Activated effector memory CD4-positive, alpha-beta T cell treated with anti-CD3 and anti-CD28 coated beads, Interleukin-2, amount 50 U/mL, for 16 hours (primary cell): ENCODE measurements at places on chromosomes 5 and 9.

DNA sequence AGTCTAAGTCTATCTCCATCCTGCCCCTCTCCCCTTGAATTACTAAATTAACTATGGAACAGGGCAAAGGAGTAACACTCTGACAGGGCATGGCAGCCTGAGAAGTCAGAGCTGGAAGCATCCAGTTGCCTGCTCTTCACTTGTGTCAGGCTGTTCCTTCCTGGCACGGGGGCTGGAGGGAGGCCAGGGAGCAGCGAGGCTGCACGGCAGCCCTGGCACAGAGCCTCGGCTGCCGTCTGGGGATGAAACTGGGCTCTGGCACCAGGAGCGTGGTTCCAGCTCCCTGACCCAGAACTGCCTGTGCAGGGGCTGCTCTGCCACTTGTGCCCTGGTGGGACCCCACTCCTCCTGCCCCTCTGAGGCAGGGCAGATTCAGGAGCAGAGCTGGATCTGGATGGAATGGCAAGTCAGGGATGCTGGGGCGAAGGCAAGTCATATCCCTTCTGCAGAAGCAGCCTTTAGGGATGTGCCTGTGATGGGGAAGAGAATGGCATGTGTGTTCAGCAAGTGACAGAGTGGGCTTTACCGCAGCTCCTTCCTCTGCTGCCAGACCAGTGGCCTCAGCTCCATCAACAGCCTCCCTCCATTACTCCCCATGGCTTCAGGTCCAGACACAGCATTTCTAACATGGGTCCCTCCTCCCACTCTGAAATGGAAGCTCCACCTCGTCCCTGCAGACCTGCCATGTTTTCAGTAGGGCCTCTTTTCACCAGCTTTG is 42.2 kb upstream of the PDE8B start:
- no peak for DNase-seq

DNA sequence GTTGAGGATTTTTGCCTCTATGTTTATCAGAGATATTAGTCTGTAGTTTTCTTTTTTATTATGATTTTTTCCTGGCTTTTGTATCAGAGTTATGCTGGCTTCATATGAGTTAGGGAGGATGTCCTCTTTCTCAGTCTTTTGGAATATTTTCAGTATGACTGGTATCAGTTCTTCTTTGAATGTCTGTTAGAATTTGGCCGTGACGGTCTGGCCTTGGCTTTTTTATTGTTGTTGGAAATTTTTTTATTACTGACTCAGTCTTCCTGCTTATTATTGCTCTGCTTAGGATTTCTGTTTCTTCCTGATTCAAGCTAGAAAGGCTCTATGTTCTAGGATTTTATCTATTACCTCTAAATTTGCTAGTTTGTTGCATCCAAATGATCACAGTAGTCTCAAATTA is 421.9 kb downstream of the CDH10 start:
- no peak for DNase-seq

GRCh38 chr9:93122721-93123221 is 11.3 kb downstream of the NINJ1 start:
- DNase-seq, result peak; percentile 62

DNA sequence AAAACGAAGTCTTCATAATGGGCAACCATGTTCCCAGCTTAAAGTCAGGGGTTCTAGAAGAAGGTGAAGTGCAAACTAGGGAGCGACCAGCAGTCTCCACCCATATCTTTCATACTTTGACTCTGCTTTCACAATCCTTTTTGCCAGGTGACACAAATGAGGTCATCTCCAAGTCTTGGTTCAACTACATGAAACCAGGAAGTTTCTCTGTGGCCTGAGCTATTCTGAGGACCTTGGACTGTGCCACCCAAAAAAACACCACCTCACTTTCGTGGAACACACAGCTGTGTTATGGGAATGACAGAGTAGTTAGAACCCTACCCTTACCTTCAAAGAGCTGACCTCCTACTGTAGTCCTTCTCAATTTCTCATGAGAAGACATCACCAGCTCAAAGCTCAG is 309.2 kb downstream of the AGTPBP1 start:
- DNase-seq, result no peak

DNA sequence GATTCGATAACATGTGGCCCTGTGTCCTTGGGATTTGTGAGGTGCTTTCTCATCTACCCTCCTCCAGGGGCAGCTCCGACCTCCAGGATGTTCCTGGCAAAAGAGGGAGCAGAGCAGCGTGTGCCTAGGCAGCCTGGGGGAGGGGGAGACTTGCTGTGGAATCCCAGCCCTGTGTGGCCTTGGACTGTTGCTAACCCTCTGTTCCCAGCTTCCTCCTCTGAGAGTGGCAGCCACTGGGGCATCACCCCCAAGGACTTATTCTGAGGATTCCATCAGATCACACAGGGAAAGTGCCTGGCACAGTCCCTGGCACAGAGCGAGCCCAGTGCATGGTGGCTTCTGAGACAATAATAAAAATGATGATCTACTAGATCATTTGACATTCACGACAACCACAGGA is 265.1 kb upstream of the MVB12B start:
- DNase-seq, result no peak

- no peak for DNase-seq
Observed at GRCh38 chr9:343773-344172, 129.1 kb downstream of the DOCK8 start.

- peak; percentile 60 for DNase-seq
Observed at GRCh38 chr9:92666236-92666635, 3.7 kb downstream of the IPPK start.

- peak; percentile 81 for DNase-seq
Observed at GRCh38 chr9:33452828-33453271, 5.5 kb upstream of the AQP3 start.

- DNase-seq, result no peak
Observed at GRCh38 chr5:178249191-178249989, 16.8 kb upstream of the PHYKPL start.
